ENCODE measurements at places on chromosomes 7 and 10.

- DNase-seq = no peak
These were observed 1.8 kb upstream of the DDX50 start for GRCh38 chr10:68899186-68899745.

- DNase-seq = no peak
These were observed 364.9 kb downstream of the SUGCT start for GRCh38 chr7:40499718-40500117.

GRCh38 chr10:2121929-2122328 is 384.6 kb upstream of the ADARB2 start:
- DNase-seq = no peak

DNA sequence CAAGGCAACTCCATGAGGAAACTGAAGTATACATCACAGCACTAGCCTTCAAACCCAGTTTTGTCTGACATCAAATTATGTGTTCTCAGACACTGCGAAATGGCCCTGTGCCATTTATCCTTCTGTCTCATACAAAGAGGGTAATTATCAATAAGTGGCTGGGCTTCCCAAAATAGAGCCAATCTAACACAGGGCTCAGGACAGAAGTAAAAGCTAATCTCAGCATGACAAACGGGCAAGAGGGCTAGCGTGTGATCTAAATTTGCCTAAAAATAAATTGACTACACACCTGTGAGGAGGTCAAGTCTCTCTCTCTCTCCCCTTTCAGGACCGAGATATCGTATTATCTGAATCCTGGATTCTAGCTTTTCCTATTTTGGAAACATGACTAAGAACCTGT is 67.2 kb downstream of the DGKB start:
- DNase-seq = no peak

DNA sequence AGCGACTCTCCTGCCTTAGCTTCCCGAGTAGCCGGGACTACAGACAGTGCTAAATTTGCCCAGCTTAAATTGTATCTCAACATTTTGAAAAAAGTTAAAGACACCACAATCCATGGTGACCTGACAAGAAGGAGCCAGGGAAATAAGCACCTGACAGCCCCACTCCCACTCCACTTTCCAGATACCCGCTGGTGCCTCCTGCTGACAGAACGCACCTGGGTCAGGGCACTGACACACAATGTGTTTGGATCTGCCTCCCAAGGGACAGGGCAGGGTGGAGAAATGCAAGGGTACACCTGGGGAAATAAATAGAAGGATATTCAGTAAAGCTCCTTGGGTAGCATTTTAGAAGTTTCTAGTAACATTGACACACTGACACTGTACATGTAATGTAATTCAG is 58.9 kb upstream of the OPN4 start:
- no peak for DNase-seq

DNA sequence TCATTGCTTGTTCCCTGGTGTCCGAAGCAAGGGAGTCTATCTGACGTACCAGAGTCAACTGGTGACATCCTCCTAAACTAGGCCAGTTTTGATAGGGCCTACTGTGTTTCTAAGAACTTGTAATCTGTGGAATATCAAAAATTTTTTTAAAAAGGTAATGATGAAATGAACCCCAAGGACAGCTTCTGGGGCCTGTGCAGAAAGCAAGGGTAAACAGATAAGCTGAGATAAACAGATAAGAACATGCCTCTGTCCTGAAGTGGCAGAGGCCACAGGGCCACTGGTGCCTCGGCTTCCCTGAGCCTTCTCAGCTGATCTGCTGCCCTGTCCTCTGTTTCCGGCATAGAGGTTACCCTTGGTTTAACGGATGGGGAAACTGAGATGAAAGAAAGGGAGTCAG is 8.8 kb downstream of the GRK5 start:
- DNase-seq = no peak

DNA sequence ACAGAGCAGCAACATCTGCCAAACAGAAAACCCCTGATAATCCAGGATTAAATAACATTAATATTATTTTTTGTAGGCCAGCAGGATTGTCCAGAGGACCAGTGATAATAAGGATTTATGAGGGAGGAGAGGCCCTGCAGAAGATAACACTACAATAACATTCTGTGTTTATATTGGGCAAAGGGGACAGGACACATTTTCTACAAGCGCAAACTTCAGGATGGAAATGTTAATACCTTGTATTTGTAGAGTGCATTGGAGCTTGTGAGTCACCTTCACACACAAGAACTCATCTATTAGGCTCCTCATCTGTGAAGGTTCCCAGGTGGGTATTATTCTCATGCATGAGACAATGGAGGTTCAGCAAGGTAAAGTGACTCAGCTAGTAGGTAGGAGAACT is 51.0 kb downstream of the BAMBI start:
- no peak for DNase-seq

DNA sequence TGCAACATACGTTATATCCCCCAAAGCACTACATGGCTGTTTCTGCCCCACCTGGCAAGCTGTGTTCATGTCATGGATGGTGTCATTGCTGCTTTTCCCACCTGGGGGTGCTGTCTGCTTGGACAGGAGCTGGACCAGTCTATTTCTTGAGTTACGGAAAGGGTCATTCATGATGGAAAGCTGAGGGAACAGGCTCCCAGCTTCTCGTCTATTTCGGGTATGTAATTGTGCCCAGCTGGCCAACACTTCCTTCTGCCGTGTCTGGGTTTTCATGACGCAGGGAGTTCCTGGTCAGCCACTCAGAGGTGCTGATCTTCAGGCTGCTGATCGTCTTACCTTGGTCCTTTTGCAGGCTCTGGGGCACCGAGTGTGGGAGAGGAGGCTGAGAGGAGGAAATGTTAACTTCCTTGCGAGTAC is 8.6 kb downstream of the BTBD16 start:
- no peak for DNase-seq

DNA sequence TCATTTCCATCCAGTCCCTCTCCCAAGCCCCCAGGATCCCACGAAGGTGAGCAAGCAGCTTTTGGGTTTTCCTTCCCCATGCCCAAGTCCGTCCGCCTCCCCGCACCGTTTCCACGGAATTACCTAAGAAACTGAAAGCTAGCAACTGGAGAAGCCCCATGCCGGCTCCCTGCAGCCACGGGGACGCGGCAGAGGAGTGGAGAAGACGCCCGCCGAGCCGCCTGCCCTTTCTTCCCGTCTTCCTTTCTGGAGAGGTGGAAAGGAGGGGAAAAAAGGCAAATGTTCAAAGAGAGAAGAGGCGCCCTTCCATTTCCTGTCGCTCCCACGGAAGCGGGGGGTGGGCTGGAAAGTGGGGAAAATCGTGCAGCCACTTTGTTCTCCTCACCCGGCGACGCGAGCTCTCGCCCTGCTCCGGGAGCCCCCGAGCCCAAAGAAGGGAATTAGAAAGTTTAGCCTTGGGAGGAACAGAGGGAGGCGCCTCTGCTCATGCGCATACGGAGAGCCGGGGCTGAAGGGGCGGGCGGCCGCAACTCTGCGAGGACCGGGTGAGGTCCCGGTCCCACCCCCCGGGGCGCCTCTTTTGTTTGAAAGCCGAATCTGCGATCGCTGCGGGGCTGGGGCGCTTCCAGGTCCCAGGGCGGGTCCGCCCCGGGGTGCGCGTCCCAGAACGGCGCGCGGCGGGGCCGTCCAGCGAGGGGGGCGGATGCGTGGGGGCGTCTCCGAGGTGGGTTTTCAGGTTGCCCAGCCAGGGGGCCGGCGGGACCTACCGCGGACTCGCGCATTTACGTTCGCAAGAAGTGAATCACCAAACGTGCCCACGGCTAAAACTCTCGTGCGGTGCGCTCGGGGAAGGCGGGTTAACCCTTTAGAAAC is at the start of gene LAMB1:
Gene LAMB1 (minus strand): TSS at position 436 of the 873 bp plus-strand sequence. CDS start 276 bp downstream, at position 160.
- DNase-seq = no peak

- DNase-seq = no peak
These were observed 69.1 kb downstream of the ZMIZ1 start for GRCh38 chr10:79137826-79138225.

- no peak for DNase-seq
These were observed 450.2 kb upstream of the GALNT17 start for GRCh38 chr7:70681469-70682350.

GRCh38 chr10:57015187-57015586 is 654.1 kb upstream of the ZWINT start:
- no peak for DNase-seq

DNA sequence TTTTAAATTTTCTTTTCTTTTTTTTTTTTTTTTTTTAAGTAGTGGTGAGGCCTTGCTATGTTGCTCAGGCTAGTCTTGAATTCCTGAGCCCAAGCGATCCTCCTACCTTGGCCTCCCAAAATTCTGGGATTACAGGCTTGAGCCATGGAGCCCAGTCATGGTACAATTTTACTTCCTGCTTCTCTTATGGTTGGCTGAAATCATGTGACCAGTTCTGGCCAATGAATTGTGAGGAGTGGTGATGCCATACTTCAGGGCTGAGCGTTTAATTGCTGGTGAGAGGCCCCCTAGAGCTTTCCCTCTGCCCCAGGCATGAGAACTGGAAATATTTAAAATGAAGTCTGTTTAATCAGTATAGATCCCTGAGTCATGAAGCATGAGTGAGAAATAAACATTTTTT is 22.2 kb upstream of the BAIAP2L1 start:
- no peak for DNase-seq

DNA sequence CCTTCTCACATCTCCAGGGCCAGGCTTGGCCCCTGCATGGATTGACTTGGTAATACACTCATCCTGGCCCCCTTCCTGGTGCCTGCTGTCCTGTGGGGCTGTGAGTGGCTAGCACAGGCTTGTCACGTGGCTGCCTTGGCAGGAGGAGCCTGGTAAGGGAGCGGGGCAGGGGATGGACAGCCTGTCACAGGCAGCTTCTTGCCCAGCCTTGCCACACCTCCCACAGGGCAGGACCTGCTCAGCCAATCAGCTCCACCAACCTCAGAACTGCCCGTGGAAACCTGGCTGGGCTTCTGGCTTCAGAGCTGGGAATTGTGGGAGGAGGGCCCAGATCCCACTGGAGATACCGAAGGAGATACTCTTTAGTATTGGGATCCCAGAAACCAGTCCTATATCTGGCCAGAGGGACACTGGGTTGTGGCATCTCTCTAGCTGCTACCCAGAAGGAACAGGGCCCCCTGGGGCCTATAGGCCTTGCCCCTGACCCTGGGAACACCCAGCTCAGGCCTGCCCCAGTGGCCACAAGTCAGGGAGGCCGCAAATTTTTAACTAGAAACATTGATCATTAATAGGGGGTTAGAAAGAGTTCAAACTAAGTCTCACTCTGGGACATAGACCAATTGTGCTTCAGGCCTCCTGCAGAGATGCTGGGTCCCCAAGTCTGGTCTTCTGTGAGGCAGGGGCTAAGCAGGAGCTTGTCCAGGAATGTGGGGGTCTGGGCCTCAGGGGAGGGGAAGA is at the start of gene HOGA1:
Gene HOGA1 (plus strand): TSS at position 330 of the 738 bp plus-strand sequence. CDS start 315 bp downstream, at position 645.
- no peak for DNase-seq

DNA sequence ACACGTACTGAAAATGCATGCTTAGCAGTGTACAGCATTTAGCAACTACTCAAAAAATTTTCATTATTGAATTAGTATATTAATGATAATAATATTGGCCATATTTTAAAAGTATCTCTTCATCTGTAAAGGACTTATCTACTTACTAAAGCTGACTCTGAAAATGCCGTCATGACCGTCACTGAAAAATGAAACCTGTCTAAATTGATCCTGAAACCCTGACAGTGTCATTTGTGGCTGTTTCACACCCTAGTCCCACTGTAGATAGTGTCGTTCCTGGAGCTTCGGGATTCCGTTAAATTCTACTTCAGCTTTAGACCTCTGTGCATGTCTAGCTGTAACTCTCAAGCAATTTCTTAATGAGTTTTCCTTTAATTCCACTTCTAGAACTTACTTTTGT is 35.8 kb upstream of the EZH2 start:
- DNase-seq = no peak

DNA sequence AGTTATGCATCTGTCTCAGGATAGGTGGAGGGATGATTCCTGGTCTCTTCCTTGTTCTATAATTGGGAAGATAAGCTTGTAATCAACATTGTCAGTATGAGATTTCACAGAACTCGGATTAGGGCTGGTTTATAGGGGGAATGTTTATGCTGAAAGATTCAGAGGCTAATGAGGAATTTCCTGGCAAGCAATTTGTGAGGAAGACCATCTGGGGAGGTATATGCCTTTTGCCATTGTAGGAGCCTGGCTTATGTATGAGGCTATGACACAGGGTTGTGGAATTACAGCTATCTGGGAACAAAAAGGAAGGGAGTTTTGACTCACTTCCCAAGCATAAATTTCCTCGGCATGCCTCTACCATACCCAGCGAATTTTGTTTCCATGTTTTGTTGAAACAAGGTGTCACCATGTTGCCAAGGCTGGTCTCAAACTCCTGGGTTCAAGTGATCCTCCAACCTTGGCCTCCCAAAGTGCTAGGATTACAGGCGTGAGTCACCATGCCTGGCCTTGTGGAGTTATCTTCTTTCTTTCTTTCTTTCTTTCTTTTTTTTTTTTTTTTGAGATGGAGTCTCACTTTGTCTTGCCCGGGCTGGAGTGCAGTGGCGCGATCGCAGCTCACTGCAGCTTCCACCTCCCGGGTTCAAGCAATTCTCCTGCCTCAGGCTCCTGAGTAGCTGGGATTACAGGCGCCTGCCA is 1.6 kb upstream of the COPS6 start:
- DNase-seq = no peak

- DNase-seq = no peak
These were observed 5.3 kb upstream of the MAGI2 start for GRCh38 chr7:79458796-79459195.
